ENCODE measurements at places on chromosomes 11 and 22.

- DNase-seq: no peak
These were observed 137.8 kb downstream of the DBX1 start for GRCh38 chr11:20022363-20023081.

DNA sequence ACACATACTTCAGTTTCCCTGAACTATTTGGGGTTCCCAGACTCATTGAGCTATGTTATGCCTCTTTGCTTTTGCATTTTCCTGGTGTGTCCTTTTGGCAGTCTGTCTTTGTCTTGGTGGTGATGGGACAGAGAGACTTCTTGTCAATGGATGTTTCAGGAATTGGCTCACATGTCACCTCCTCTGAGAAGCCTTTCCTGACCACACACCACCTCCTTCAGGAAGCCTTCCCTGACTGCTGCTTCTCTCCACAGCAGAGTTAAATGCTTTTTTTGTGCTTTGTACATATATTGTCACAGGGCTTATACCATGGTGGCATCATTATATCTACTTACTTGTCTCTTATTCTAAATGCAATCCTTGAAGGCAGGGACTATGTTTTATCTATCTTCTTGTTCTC, 28.5 kb upstream of the ELF5 start:
- no peak for DNase-seq

DNA sequence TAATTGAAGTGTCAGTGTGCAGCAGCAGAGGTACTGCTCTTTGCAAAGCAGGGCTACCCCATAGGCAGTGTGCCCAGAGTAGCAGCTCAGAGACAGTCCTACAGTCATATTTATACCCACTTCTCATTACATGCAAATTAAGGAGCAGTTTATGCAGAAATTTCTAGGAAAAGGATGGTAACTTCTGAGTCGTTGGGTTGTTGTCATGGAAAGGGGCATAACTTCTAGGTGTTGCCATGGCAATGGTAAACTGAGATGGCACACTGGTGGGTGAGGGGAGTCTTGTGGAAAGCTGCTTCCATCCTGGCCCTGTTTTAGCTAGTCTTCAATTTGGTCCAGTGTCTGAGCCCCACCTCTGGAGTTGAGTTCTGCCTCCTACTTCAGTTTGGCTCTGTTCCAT, 77.4 kb downstream of the MN1 start:
- no peak for DNase-seq

DNA sequence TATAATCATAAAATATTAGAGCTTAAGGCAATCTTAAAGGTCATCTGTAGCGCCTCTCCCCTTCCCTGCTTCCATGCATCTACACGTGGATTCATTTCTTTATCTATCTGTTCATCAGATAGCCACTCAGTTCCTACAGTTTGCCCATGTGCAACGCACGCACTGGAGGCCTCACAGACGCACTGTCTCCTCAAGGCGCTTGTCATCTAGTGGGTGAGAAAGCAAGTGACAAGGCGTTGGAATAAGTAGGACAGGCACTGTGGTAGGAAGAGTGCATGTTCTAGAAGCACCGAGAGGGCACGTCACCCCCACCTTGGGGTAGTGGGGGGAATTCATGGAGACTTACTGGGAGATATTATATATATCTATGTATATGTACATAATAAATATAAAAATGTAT, 20.8 kb upstream of the JAM3 start:
- no peak for DNase-seq

- DNase-seq: peak; percentile 12
These were observed 65.5 kb upstream of the TTC12 start for GRCh38 chr11:113248702-113249490.

DNA sequence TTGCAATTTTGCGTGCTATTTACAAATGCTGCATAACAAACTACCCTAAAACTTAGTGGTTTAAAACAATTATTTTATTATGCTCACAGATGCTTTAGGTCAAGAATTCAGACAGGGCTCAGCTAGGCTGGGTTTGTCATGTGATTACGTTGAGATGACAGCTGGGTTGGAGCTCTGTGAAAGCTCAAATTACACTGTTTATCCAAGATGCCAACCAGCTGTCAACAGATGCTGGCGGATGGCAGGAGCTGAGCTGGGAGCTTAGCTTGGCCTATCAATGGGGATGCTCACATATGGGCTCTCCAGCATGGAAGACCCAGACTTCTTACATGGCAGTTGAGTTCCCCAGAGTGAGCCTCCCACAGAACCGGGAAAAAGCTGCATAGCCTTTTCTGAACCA, 62.7 kb downstream of the STK33 start:
- no peak for DNase-seq

DNA sequence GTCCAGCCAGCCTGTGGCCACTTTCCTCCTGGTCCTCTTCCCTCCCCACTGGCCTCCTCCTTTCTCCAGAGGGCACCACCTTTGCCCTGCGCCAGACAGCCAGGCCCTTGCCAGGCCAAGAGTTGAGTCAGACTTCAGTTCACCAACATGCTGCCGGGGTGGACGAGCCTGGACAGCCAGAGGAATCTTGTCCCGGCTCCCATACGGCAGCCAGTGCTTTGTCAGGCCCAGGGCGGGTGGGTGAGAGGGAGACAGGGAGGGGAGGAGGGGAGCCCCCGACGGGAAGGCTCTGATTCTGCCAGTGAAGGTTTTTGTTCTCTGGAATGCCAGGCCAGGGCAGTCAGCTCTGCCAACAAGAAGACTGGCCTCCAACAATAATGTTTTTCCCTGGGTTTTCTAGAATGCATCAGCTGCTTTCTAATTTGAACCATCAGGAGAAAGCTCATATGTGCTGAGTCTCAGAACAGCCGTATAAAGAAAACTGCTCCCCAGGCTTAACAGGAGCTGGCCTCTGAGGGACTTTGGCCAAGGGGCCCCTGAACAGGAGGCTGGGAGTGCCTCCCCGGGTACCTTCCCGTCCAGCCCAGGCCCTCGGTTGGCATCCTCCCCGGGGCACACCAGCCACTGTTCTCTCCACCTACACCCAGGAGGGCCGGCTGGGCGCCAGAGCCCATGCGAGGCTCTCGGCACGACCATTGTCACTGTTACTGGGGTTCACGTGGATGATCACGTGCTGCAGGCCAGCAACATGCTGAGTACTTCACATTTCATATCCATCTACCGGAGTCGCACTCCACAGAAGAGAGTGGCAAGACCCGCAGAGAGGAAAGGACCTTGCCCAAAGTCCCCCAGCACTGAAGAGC, 28.6 kb downstream of the LIF start:
- DNase-seq: no peak

DNA sequence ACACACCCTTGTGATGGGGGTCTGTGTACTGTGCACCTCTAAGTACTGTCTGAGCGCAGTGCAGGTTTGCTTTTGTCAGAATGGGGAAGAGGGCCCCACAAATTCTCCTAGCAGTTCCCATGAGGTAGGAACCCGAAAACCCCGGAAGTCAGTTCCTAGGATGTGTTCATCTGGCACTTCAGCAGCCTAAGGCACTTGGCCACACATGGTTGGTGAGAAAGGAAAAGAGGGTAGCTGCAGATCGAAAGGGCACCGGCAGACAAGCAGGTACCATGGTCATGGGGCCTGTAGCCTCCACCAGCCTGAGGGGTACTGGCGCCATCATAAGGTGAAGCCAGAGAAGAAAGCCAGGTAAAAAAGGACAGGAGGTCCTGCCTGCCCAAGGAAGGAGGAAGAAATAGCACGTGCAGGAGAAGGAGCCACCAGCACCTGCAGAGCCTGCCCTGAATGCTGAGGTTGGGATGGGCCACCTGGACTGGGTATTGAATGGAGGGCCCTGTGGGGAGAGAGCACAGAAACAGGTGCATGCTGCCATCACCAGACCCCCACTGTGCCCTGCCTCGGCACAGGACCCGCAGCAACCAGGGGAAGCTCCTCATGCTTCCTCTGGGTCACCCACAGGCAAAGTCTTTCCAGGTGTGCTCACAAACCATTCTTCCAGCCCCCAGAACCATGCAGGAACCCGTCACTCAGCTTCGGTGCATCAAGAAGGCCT, 8.1 kb upstream of the CASTOR1 start:
- no peak for DNase-seq

DNA sequence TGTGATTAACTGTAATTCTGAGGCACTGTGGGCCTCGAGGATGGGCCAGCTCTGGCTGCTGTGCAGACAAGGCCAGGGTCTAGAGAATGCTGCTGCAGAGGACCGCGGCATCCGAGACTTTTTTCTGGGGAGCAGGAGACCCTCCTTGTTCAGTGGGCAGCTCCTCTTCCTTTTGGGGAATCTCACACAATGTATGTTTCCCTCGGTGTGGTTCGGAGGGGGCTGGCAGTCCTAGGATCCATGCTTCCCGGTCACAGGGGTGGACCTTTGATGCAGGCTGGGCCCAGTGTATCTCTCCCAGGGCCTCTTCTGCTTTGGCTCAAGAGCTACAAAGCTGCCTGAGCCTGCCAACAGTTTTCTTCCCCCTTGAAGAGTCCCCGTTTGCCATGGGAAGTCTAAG, 31.5 kb downstream of the MYEOV start:
- no peak for DNase-seq

- DNase-seq: peak; percentile 32
These were observed 11.5 kb upstream of the RAB39A start for GRCh38 chr11:107916671-107917241.

DNA sequence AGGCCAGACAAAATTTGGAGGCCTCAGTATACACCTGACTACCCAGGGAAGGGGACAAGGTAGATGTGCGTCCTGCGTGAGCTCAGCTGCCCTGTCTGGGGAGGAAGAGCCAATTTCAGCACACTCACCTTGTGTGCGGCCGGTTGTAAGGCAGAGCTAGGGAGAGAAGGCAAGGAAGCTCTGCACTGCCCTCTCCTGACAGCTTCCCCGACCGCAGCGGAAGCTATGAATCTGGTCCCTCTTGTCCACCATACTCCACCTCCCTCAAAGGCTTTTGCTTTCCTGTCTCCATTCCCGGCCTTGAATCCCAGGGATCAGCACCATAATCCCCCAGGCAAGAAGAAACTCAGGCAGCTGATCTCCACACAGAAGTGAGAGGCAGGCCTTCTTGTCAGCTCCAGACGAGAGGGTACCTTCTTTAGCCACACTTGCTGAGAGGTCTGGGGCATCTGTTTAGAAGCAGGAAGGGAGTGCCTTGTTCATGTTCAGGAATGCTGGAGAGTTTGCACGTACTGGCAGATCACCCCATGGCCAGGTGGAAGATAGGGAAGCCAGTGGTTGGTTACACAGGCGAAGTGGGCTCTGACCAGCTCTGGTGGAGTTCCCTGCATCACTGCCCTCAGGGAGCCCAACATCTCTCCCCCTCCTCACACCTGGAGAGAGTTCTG, 62.5 kb downstream of the FEZ1 start:
- DNase-seq: no peak

DNA sequence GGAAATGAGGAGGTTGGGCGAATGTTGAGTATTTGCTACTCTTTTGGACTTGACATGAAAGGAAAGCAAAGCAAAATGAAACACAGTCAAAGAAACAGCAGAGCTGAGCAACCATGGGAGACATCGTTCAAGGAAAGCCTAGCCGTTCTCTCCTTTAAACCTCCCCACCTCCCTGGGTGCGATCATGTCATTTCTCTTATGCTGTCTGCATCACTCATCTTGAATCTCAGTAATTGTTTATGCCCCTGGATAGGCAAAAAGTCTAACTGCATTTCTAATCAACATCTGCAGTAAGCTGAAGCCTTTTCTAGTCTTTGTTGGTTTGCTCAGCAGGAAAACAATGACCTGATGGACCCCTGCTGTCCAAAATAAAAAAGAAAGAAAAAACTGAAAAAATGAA, 107.0 kb downstream of the MSANTD4 start:
- no peak for DNase-seq

- no peak for DNase-seq
These were observed 7.0 kb downstream of the MMP3 start for GRCh38 chr11:102836290-102836875.
